Stimulated activated CD4-positive, alpha-beta T cell treated with anti-CD3 and anti-CD28 coated beads, Interleukin-15, amount 100 ng/mL, for 1 hour (primary cell): ENCODE measurements at places on chromosomes 1 and 21.

DNA sequence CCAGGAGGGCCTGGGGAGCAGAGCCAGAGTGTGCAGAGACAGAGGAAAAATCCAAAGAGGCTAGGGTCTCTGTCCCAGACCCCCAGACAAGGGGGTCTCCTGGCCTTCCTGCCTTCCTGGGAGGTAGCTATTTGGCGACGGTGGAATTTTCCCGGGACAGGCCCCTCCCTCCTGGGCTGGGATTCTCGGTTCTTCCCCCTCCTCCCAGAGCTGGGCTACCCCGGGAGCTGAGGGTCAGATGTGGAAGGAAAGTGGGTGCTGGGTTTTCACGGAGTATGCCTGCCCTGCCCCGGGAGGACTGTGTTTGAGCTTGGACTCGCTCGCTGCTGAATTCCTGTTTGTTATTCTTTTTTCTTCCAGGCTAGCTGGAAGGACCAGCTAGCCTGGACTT lies 759 bp downstream of the AMPD2 start:
- no peak for DNase-seq

DNA sequence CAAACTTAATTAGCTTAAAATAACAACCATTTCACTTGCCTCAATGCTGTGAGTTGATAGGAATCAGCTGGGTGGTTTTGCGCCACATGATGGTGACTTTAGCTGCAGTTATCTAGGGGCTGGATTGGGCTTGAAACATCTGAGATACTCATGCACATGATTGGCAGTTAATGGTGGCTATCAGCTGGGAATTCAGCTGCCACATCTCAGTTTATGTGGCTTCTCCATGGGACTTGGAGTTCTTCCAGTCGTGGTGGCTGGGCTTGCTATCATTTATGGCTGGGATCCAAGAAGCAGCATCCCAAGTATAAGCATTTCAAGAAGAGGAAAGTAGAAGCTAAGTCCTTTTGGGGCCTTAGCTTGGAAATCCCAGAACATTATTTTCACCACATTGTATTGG lies 36.4 kb downstream of the PDC start:
- DNase-seq = no peak

DNA sequence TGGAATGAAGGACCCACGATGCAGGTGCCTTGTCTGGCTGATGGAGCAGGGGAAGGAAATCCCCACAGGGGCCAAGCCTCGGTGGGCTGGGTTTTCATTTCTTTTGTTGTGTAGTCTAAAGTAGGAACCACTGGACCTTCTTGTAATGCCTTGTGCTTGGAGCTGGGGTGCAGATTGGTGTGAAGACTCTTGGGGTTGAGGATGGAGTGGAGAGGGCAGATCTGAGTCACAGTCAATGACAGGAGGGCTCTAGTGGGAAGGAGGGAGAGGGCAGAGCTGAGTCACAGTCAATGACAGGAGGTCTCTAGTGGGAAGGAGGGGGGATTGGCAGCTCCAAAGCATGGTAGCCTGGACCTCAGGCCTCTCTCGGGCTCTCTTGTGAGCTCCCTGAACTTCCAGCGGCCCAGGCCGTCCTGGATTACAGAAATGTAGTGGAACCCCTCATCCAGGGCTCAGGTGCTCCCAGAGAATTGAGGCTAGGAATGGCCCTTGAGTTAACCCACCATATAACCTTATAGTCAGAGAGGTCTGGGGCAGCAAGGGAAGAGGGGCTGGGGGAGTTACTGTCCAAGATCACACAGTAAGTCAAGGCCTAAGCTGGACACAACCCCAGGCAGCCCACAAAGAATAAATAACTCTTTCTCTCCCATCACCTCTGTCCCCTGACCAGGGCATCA lies 313.8 kb downstream of the MATN1 start:
- DNase-seq = no peak

DNA sequence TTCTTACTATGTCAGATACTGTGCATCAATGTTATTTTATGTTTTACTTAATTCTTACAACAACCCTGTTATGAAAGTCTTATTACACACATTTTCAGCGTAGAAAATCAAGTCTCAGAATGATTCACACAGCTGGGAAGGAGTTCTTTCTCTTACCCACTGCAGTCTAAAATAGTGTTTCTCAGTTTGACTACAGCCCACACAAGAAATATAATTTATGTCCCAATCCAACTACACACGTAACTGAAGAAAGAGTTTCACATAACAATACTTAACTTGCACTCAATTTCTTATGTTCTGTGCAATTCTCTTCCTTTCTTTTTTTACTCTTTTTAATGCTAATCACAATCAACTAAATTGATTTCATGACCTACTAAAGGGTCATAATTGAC lies 252.8 kb upstream of the ADGRL2 start:
- DNase-seq = no peak

- no peak for DNase-seq
Observed at GRCh38 chr1:26913389-26913753, 404 bp downstream of the NR0B2 start.

- DNase-seq = no peak
Observed at GRCh38 chr1:93708734-93709481, 27.3 kb upstream of the BCAR3 start.

- no peak for DNase-seq
Observed at GRCh38 chr21:26117324-26117971, 53.1 kb downstream of the APP start.

GRCh38 chr1:194795917-194796593 lies 1609.6 kb upstream of the B3GALT2 start:
- no peak for DNase-seq

DNA sequence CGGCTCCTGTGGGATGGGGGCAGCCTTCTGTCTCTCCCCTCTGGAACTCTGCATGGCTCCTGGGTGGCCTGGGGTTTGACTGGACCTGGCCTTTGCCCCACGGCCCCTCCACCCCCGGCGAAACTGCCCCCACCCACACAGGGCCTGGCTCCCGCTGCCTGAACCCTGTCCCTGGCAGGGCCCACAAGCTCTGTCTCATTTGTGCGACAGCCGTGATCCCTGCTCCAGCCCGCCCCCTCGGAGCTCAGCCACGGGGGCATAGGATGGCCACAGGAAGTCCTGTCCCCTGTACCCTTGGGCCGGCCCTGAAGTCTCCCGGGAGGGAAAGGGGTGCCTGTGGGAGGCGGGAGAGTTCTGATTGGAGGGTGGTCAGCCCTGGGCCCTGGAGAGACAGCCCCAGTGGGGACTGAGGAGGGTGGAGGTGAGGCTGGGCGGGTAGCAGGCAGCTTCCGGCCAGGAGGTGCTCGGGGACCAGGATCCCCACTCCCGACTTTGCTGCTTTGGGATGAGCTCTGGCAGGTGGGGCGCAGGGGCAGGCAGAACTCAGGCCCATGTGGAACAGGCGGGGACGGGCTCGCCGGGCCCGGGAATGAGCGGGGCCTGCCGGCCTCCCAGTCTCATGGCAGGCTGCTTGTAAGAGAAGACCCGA lies 45.1 kb downstream of the SLX9 start:
- no peak for DNase-seq

GRCh38 chr1:161189036-161189435 lies 9.8 kb downstream of the ADAMTS4 start:
- DNase-seq = no peak

GRCh38 chr1:65992831-65993271 lies 200.2 kb downstream of the PDE4B start:
- DNase-seq = no peak

DNA sequence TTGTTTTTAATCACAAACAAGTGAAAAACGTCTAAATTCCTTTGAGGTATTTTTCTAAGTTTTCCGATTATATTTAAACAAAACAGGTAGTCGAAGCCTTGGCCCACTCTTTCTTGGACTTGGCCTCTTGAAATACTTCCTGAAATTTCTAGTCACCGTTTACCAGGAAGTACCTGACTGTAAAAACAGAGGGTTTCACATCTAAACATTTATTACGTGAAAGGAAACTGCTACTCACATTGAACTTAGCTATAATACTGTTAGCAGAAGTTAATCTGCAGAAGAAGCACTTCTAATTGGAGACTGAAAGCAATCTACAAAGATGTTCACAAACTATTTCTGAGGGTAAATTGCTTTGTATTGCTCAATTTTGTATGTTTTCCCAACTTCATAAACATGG lies 526.0 kb upstream of the ADGRL4 start:
- DNase-seq = no peak

- no peak for DNase-seq
Observed at GRCh38 chr1:218677026-218677425, 331.9 kb downstream of the TGFB2 start.

DNA sequence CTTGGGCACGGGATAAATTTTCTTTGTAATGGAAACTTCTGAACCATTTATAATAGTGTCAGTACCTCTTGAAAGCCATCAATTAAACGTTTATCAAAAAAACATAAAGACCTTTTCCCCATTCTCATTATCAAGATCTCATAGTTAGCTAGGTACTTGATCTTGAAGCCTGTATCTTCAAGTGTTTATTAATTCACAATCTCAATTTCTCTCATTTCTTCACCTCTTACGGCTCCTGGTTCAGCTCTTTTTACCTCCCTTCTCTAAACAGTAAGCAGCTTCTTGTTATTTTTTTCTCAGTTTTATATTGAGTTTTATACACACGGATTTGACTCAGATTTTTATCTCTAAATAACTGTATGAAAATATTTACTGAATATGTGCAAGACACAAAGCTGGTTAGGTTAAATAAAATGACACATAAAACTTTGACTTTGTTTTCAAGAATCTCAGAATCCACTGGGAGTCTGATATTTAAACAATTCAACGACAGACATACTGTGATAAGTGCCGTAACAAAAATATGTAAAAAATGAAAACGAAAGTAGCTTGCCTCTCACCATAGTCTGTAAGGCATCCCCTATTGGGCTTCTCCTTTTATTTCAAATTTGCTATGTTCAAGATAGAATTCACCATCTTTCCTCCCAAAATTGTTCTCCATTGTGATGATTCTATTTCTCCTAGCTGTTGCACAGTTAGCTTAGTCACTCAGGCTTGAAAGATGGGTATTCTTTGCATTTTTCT lies 411.6 kb upstream of the ZRANB2 start:
- DNase-seq = no peak

DNA sequence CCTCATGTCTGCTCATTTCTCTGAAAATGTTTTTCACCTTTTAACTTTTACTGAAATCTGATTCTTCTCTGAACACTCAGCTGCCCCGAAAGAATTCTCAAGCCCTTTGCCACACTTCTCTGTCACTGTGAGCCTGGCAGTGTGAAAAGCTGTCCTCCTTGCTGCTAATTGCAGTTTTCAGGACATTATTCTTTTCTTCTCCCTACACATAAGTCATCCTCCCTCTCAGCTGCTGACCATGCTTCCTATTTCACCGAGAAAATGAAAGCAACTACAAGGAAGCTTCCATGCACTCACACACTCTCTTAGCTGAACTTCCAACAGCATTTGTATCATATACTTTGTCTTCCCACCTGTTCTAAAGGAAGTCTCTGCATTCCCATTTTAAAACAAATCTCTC lies 15.8 kb downstream of the OLFM3 start:
- DNase-seq = no peak

DNA sequence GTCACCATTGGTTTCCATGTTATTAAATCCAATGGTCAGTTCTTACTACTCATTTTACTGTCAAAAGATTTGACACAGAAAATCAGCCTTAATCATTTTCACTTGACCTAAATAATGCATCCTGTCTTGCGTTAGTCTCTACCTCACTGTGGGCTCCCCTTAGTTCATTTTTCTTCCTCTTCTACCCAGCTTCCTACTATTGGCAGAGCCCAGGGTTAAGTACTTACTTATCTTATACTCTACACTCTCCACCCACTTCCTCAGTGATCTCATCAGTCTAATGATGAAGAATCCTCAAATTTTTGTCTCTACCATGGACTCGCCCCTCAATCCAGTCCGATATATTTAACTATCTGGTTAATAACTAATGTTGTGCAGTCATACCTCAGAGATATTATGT lies 735.9 kb downstream of the KCNT2 start:
- no peak for DNase-seq

GRCh38 chr21:36694593-36695282 lies 4.2 kb upstream of the SIM2 start:
- DNase-seq = no peak

- DNase-seq = no peak
Observed at GRCh38 chr1:96710708-96711477, 10.7 kb upstream of the PTBP2 start.

DNA sequence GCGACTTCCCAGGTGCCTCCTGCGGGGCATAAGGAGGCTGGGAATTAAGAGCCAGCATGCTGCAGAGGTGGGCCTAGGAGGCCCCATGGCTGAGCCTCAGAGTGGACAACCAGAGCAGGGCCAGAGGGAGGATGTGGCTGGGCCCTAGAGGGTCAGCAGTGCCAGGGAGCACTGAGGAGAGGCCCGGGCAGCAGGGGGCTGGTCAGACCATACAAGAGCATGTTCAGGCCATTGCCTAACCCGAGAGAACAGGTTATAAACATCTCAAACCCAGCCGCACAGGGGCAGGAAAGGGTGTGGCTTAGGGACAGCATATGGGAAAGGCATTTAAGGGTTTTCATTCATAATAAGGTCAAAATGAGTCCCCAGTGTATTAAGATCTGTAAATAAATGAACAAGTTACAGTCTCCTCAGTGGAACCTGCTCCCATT lies 51.1 kb downstream of the IER5 start:
- DNase-seq = no peak

DNA sequence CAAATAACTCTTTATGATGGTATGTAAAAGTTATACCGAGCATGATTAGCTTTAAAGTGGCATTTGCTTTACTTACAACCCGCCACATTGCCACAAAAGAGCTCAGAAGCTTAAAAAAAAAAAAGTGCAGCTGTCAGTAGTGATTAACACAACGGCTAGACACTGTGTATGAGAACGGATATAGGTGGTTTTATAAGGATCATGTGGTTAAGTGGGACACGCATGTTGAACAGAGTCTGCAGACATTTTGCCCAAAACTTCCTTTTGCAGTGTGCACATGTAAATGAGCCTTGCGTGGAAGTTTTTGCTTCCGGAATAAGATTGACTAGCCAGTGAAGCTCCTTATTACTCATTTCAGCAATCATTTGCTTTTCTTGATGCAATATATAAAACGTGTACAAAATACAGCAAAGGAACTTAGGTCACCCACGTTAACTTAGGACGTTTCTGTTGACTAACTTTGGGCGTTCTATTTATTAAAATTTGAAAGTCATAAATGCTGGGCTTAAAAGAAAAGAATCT lies 58.7 kb upstream of the RGS1 start:
- DNase-seq = no peak

- no peak for DNase-seq
Observed at GRCh38 chr1:169081503-169082123, 24.9 kb upstream of the ATP1B1 start.

DNA sequence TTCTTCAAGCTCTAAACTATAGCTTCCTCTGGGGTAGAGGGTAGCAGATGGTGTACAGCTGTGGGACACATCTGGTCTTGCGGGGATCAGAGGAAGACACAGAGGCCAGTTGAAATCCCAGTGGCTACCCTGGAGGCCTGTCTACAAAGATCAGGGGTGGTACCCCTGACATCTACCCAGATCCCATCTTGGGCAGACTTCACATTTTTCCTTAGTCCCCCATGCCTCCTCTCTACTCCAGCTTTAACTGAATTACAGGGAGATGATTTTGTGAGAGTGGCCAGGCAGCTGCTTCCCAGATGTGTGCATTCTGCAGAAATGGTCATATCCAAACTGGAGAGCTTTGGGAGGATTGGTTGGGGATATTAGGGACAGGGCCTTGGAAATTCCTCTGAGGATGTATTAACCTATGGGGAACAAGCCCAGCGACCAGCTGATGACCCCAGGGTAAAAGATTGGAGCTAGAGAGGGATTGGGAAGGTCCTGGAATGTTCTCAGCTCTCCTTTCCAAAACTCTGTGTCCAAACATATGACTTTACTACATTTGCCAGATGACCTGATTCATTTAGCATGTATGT lies 9.6 kb upstream of the CD34 start:
- DNase-seq = no peak
